ENCODE measurements at places on chromosomes 12 and 14.
A peak's percentile ranks its signal among the peaks of the same experiment; 100 is the strongest.

DNA sequence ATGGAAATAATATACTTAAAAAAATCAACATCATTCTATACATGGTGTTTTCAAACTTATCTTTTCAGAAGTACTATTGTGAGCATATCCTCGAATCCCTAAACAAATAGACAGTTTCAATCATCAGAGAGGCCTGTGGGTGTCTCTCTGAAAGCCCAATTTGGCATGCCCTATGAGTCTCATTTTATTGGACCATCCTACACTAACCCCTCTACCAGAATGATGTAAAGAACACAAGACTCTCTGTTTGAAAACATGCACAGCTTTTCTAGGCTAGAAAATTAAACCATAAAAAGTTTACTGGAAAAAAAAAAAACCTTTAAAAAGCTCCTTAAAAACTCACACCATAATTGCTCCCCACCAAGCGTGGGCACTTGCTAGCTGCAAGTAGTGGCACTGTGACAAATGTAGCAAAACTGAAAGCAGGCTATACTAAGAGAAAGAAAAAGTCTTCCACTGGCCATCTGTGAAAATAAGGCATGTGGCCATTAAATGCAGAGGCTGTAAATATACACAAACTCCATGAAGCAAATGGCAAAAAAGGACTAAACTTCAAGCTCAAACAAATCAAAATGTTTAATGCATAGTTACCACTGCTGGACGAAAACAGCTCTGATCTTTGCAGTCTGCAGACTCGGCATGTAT lies 394.2 kb downstream of the SOX5 start:
- DNase-seq: no peak

- DNase-seq: no peak
Measured at GRCh38 chr12:80625901-80626300, 81.5 kb upstream of the MYF6 start.

DNA sequence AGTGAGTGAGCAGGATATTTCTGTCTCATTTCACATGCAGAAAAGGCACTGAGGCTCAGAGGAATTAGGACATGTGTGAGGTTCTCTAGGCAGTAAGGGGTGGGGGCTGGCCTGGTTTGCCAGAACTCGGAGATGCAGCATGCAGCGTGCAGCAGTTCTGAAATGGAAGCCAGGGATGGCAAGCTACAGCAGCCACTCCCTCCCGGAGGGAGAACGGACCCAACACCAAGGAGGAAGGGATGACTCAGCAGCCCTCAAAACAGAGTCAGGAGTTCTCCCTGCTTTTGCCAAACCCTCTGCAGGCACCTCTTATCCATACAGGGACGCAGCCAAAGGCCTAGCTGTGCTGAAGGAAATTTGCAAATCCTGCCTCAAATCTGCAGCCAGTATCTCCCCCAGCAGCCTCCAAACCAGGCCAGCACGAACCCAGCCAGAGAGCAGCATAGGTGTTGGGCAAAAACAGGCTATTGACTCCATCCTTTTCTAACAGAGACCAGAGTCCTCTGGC lies 10.3 kb upstream of the SERPINA3 start:
- DNase-seq: no peak

DNA sequence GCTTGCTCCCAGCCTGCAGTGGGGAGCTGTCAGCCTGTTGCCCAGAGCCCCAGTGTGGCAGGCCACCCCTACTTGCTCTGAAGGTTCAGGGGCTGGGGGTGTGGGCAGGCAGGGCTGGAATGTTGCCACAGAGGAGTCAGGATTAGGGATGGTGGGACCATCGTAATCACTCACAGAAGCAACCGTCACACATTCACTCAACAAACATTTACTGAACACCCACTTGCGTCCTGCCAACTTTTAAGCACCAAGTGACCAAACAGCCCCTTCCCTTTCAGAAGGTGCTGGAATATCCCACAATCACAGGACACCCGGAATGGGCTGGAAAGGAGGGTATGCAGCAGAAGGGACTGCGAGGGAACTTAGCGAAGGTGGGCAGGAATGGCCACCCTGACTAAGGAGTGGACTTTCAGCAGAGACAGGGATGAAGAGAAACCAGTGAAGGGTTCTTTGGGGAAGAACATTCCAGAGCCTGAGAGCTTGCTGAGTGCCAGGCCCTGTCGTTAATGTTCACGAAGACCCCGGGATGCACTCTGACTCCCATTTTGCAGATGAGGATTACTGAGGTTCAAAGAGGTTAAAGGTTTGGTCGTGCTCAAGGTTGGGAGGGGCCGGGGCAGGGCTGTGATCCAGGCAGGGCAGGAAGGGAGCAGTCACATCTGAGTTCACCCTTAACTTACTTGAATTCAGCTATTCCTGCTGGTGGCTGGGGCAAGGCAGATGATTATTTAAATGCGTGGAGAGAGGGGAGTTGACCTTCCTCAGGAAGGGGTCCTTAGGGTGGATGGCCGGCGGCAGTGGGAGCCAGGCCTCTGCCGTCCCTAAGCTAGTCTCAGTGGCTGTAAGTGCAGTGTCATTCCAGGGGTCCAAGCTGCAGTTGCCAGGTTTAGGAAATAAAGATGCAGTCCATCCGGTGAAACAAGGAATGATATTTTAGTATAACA lies 2.3 kb upstream of the ZBTB42 start:
- no peak for DNase-seq

DNA sequence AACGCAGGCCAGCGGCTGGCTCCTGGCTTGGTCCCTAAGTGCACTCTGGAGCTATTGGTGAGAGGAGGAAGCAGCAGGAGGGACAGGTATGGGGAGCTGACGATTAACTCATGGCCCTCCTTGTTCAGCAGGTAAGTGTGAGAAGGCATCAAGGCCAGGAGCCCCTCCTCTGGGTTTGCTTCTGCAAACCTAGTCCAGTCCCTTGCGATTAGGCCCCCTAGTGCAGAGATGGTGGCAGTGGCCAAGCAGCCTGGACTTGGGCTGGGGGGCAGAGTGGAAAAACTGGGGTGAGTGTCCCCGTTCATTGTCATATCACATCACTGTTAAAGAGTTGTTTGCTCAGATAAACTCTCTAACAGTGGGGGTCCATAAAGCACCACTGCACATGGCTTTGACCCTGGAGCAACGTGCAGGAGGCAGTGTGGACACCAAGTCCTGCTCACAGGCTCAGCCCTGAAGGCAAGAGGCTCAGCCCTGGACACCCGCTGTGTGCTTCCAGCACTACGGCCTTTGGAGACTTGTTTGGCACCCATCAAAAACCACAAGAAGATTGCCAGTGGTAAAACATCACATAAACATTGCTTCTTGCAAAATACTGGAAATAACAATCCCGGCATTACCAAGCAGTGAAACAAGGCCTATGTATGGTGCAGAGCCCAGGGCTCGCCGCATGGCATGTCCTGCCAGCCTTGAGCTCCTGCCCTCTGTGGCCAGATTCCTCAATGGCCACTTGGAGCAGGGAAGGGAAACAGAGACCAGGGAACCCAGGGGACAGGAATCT lies 184.3 kb upstream of the RTL1 start:
- DNase-seq: no peak

DNA sequence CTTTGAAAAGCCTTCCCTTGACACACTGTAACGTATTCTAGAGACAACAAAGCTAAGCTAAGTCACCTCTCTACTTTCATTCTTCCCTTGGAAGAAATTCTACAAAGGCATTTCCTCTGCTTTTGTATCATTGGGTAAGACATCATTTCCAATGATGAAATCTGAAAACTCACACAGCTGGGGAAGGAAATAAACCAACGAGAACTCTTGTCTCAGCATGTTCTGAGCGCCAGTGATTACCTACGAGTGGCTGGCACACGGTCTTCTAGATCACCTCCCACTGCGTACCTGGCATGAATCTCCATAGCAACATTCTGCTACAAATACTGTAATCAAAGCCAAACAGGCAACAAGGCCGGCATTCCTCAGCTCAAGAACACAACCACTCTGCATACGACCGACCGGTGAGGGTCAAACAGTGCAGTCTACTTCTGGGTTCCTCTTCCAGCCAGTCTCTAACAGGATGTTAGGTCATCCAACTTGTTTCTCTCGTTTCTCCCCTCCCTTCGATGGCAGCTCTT lies 7.6 kb downstream of the VPS37B start:
- DNase-seq: peak; percentile 53

Measured in activated naive CD4-positive, alpha-beta T cell treated with Interleukin-2 at 50 U/mL for 16 hours (primary cell).